Fibroblast of the aortic adventitia (primary cell): ENCODE measurements at places on chromosomes 12 and 14.
A peak's percentile ranks its signal among the peaks of the same experiment; 100 is the strongest.

- peak; percentile 25 for DNase-seq
These were observed 42.4 kb downstream of the PLEKHG3 start for GRCh38 chr14:64746298-64747250.

DNA sequence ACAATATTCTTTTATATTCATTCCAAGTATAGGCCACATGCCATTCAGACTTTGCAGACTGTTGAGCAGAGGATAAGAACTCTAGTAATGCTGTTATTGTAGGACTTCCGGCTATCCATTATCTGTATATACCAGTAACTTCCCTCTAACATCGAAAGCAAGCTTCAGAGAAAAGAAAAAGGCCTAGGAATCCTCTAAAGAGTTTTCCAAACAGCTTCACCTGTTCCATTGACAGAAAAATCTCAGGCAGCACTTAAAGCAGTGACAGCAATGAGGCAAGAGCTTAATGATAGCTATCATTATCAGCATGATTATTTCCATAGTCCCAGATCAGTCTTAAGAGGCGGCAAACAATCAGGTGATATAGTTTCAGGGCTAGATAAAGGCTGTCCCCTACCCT lies 1.8 kb downstream of the CPNE8 start:
- DNase-seq: no peak

DNA sequence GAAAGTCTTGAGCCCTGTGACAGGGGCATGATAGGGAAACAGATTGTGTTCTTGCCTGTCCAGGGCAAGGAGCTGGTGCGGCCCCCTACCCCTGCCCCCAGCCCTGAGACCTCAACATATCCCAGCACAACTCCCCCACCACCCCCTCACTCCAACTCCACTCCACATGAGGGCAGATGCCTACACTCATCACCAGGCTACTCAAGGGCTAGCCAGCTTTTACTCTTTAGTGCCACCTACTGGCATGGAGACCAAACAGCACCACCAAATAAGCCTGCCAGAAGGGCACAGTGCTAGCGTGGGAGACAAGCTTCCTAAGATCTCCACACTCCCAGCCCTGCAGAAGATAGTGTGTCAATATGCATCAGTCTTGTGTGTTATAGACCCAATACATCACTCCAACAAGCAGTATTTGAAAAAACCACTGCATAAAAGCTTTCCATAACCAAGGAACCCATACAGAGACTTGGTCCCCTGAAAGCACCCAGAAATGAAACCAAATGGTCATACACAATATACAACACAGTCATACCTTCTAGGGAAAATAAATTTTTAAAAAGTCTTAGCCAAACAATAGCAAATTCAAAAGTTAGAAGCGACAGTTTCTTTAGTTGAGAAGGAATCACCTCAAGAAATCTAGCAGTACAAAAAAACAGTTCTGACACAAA lies 154.4 kb downstream of the KCNK10 start:
- peak; percentile 49 for DNase-seq

- no peak for DNase-seq
These were observed 9.0 kb downstream of the TPH2 start for GRCh38 chr12:71947645-71948105.

- DNase-seq: no peak
These were observed 381.1 kb downstream of the IPO8 start for GRCh38 chr12:30314506-30315100.
